Parietal lobe (tissue), 2 donors: ENCODE measurements at places on chromosomes 7 and 10. TPM values are rescaled to one million over a fixed set of nuclear protein-coding genes. Genes with fewer than 3 reads are reported as not detected.

ZNF680 gene
- total RNA-seq = 82.3 TPM

NPSR1 gene
- not detected for total RNA-seq

BMPER gene
- total RNA-seq = 8.1 TPM

HOXA4 gene
- total RNA-seq = not detected

ZKSCAN1 gene
- 87.0 TPM for total RNA-seq

FOXL3 gene
- not detected for total RNA-seq

SEPHS1 gene
- total RNA-seq = 50.1 TPM

ATRNL1 gene
- 468 TPM for total RNA-seq

HSPA12A gene
- total RNA-seq = 39.1 TPM

MXI1 gene
- total RNA-seq = 57.0 TPM

TMEM184A gene
- not detected for total RNA-seq

AGR3 gene
- total RNA-seq = not detected

ACTL6B gene
- total RNA-seq = 107 TPM

SEMA3D gene
- 1.6 TPM for total RNA-seq

FGFBP3 gene
- total RNA-seq = 28.5 TPM

HOXA10 gene
- not detected for total RNA-seq

DKK1 gene
- 2.5 TPM for total RNA-seq

INPP5A gene
- total RNA-seq = 29.7 TPM

CHRM2 gene
- 13.8 TPM for total RNA-seq

POT1 gene
- total RNA-seq = 76.4 TPM

ACBD5 gene
- total RNA-seq = 36.3 TPM

PUS7 gene
- 27.5 TPM for total RNA-seq

GPC2 gene
- 67.3 TPM for total RNA-seq

BAIAP2L1 gene
- not detected for total RNA-seq

RGR gene
- total RNA-seq = 0.31 TPM

ADRA2A gene
- total RNA-seq = 34.7 TPM

PNPLA8 gene
- 63.9 TPM for total RNA-seq

OR2A5 gene
- not detected for total RNA-seq

PRLHR gene
- total RNA-seq = 3.8 TPM

LLCFC1 gene
- total RNA-seq = not detected

ATOH7 gene
- 0.94 TPM for total RNA-seq
